ENCODE measurements at places on chromosomes 13 and 19. TPM values are rescaled to one million over a fixed set of nuclear protein-coding genes. Genes with fewer than 3 reads are reported as not detected.
A peak's percentile ranks its signal among the peaks of the same experiment; 100 is the strongest.

DNA sequence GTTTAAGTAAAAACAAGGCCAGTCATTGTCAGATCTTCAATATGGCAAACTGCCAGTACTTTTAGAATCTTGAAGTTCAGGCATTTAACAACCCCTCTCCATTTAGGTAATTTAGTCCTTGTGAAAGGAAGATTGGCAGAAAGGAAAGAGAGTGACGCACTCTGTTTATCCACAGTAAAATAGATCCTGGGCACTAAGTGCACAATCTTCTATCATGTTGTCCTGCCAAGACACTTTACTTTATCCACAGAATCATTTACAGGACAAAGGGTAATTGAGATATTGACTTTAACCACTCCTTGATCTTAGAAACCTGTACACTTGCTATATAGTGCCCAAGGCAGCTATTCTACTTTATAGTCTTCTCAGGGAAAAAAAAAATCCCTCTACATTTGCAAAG lies 786.4 kb upstream of the SLITRK1 start:
- no peak for DNase-seq

The ZNF283 gene
- 18.5 TPM for total RNA-seq

GRCh38 chr19:45528744-45529419 lies 21.6 kb downstream of the VASP start:
- no peak for DNase-seq

- DNase-seq = peak; percentile 58
These were observed 79.3 kb downstream of the KDM4B start for GRCh38 chr19:5048091-5048726.

The CYSLTR2 gene
- total RNA-seq = 2.4 TPM

GRCh38 chr13:38872693-38873092 lies 117.9 kb downstream of the STOML3 start:
- no peak for DNase-seq

The MATK gene
- 0.99 TPM for total RNA-seq

GRCh38 chr13:113864273-113864890 lies 506 bp upstream of the GAS6 start:
- DNase-seq = no peak

The CBY2 gene
- total RNA-seq = not detected

- peak; percentile 46 for DNase-seq
These were observed 60.6 kb downstream of the NDFIP2 start for GRCh38 chr13:79541426-79542049.

The IGFL4 gene
- 4.7 TPM for total RNA-seq

The CD70 gene
- total RNA-seq = 0.30 TPM

DNA sequence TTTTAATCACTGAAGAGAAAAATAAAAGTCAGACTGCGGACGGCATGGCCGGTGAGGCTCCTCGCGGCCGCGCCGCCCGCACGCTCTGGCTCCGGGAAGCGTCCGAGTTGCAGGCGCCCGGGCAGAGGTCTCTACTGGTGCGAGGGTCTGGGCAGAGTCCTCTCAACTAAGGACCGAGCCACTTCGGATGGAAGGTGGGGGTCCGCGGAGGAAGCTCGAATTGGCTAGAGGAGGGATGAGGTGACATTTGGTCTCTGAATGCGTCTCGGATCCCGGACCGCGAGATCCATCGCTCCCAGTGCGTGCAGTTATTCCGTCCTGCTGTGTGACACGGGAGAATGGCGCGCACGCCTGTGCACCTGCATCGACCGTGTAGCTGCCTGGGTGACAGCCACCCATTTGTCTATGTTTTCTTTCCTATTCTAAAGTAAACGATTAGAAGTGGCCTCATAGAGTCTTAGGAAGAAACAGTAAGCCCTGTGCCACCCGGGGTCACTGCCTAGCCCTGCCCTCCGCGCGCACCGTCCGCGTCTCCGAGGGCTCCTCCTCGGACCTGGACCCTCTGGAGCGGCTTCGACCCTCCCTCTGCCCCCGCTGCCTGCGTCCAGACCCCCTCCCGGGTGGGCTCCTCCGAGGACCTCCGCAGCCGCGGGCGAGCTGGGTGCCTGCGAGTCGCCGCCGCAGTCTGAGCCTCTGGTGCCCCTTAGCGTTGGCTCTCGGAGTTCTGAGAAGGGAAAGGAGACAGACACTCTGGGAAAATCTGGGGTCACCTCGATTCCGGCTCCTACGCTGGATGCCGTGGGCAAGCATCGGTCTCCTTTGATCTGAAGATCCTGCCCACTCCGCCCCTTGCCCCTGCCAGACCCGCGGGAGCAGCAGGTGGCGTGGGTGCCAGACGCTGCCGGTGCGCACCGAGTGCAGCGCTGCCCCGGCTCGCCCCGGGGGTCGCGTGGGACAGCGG lies 347.4 kb downstream of the LIG4 start:
- DNase-seq = no peak

DNA sequence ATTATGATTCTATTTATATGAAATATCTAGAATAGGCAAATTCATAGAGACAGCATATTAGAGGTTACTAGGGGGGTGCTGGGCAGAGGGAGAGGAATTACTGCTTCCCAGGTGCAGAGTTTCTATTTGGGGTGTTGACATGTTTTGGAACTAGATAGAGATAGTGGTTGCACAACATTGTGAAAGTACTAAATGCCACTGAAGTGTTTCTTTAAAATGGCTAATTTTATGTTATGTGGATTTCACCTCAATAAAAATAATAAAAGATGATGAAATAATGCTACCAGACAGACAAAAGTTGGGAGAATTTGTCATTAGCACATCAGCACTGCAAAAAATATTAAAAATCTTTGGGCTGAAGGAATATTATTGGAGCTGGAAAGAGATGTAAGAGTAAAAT lies 63.4 kb downstream of the SLC6A16 start:
- DNase-seq = no peak

DNA sequence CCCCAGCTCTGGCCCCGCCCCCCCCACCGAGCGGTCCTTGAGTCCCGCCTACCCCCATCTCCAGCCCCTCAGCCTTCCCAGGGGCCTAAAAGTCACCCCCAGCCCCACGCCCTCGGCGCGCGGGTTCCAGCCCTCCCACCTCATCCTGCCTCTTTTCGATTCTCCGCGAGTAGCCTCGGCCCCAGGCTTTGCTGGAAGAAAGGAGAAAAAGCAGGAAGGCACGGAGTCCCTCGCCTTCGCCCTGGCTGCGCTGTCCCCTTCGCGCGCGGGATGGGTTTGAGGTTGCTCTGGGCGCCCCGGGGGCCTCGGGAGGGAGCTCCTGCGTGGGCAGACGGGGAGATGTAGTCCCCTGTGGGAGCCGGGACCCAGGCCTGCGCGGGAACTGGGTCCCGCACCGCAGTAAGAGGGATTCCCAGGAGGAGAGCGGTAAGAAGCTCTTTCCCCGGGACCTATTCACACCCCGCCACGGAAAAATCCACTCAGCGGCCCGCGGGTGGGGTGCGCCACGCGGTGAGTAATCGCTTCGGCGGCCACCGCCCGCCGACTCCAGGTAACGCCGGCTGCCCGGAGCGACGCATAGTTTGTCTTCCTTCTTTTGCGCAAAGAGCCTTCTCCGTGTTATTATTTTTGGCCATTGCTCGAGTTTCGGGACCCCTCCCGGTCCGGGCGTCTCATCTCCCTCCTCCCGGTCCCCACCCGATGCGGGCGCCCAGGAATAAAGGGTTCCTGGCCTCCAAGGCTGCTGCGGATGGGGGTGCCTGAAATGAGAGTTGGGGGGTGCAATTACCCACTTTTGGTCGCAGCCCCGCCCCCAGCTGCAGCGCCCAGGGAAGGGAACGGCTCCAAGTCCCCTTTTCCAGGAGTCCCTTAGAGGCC lies 865 bp upstream of the CRLF1 start:
- no peak for DNase-seq

The FCGBP gene
- 17.7 TPM for total RNA-seq

The CYP2F1 gene
- not detected for total RNA-seq

- DNase-seq = no peak
These were observed 86.1 kb downstream of the TEX26 start for GRCh38 chr13:31018511-31018910.

DNA sequence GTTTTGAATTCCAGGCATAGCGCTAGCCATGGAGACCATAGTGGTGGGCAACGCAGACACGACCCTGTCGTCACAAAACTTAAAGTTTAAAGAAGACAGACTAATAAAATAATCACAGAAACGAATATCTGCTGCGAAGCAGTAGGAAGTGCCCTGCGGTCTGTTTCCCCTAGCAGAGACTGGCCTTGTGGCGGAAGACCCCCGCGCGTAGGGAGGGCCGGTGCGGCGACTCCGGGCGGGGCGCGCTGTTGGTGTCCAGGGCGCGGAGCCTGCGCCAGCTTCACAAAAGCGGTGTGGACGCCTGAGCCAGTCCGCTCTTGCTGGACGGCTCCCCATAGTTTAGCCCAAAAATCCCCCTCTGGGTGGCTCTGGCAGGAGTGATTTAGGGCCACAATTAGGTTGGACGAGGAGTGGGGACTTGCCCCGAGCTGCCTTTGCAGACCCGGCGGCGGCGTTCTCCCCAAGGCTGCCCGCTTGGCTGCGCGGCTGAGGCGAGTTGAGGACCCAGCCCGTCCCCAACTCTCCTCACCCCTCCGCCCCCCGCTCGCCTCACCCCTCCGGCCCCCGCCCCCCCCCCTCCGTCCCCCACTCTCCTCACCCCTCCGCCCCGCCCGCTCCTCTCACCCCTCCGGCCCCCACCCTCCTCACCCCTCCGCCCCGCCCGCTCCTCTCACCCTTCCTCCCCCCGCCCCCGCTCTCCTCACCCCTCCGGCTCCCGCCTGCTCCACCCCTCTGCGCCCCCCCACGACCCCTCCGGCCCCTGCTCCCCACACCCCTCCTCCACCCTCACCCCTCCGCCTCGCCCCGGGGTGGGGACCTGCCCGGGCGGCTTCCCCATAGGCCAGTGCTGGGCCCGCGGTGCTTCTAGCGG lies 14.2 kb upstream of the LATS2 start:
- peak; percentile 30 for DNase-seq

DNA sequence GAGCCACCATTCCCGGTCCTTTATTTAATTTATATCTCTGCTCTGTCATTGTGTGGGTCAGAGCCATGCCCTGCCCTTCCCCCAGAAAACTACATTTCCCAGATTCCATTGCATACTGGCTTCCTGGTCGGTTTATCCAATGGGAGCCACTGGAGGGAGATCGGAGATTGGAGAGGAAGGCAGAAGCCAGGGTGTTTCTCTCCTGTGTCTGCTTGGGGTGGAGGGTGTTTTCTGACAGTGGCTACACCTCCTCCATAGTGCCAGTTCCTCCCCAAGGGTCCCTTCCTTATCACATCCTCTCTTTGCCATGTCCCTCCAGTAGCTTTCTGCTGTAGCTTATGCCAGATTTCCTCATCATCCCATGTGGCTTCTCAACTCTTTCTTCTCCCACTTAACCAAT lies 19.0 kb downstream of the OLFM2 start:
- DNase-seq = no peak

The ACP5 gene
- total RNA-seq = 8.6 TPM

- no peak for DNase-seq
These were observed 18.7 kb downstream of the CAPS start for GRCh38 chr19:5932609-5933262.

DNA sequence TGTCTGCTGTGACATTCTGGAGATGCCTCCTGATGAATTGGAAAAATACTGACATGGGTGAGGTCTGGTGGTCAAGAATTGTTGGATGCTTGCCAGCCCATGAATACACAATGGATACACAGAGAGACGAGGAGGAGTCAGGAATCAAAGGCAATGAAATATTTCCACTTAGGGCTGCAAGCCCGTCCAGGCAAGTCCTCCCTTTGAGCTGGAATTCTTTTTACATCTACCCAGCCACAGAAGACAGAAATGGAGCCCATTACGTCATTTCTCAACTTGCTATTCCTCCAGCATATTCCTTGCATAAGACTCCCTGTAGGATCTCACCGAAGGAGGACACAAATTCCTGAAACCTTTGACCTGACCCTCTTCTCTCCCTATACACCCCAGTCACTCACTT lies 15.7 kb upstream of the IGFL4 start:
- no peak for DNase-seq

The CGB5 gene
- not detected for total RNA-seq

- DNase-seq = peak; percentile 88
These were observed 621.0 kb downstream of the EFNB2 start for GRCh38 chr13:105914291-105915036.

All from skin of body (tissue), 3 donors.